ENCODE measurements at places on chromosomes 12 and 14.
A peak's percentile ranks its signal among the peaks of the same experiment; 100 is the strongest.

DNA sequence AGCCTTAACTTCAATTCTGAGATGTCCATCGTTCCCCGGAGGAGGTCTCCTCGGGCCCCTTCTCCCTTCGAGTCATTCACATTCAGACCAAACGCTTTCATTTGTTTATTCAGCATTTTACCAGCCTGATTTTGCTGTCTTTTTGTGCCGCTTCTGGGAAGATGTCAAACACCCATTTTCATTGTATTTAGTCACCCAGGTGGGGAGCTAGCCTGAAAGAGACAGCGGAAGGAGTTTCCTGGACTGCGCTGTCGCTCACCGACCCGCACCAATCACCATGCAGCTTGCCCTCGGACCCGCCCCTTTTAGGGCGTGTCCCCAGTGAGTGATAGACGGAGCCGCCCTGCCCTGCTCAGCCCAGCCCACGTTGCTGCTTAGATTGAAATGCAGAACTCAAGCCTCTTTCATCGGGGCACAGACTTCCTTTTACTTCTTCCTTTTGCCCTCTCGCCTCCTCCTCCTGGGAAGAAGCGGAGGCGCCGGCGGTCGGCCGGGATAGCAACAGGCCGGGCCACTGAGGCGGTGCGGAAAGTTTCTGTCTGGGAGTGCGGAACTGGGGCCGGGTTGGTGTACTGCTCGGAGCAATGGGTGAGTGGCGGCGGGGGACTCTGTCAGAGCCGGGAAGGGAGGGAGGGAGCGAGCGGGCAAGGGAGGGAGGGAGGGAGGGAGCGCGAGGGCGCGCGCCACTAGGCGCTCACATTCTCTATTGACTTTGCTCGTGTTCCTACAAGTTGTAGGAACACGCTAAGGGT, at the start of gene PAX9:
PAX9 (plus strand) TSS at position 355 of the 752 bp plus-strand sequence; CDS start at position 585, 230 bp downstream.
- peak; percentile 95 for DNase-seq

DNA sequence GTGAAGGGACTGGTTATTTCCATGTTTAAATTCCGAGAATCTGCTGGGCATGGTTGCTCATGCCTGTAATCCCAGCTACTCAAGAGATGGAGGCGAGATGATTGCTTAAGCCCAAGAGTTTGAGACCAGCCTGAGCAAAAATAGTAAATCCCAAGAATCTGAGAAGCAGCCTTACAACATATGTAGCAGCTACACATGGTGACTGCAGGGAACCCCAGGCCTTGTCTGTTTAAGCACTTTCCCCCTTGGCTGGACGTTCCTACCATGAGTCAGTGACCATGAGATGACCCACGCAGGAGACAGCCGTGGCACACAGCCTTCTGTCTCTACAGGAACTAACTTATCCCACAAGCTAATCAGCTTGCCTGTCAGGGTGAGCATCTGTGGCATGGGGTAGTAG, 5.5 kb upstream of the SLC24A4 start:
- DNase-seq, result no peak

DNA sequence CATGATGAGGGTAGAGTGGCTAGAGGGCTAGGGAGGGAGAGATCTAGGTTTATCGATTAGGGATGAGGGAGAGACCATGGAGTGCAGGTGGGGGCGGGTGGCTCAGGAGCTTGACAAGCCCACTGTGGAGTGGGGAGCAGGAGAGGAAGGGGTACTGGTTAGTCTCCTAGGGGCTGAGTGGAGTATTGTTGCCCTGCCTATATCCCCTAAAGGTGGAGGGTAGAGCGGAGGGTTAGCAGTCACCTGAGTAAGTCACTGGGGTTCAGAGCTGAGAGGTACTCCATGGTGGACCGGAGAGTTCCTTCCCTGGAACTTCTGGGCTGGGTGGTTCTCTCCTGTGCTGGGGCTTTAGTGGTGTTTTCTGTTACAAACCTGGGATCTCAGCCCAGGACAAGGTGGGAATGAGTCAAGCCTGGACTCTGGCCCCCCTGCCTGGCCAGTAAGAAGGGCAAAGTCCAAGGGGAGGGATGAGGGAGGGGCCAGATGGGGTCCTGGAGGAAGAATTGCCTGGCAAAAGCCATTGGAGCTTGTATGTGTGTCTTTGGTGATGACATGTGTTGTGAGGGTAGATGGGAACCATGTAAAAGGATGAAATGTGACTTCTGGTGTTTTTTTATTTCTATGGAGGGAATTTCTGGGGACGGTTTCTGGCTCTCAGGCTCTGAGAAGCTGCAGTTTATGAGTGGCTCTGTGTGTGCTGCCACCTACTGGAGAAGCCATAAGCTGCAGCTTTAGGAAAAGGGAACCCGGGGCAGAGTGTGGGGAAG, at the start of gene CIDEB:
CIDEB (minus strand) TSS at position 403 of the 767 bp plus-strand sequence; CDS start at position 284, 119 bp downstream.
- DNase-seq, result peak; percentile 65

DNA sequence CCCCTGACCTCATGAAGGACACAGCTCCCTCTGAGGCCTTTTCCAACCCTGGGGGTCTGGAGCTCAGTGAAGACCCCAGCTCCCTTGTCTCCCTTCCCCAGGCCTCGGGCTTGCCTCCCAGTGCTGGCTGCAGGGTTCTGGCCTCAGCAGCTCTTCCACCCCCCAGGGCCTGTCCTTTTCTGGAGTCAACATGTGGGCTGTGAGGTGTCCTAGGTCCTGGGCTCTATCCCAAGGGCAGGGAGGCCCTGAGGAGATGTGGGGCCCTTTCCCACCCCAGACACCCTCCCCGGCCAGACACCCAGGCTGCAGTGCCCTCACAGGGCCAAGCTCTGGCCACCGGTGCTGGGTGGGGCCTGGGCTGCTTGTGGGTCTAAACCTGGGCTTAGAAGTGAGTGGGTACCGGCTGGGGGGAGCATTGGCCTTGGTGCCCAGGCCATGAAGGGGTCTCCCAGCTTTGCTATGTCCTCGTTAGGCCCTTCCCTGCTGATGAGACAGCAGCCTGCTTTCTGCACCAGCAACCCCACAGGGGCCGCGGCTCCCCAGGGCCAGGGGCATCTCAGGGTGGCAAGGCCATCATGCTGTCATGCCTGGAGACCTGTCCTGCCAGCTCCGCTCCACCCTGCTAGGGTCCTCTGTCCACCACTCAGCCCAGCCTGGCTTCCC, 2.7 kb upstream of the CRIP2 start:
- no peak for DNase-seq

GRCh38 chr12:91007531-91008290, 2.9 kb upstream of the EPYC start:
- DNase-seq, result no peak

DNA sequence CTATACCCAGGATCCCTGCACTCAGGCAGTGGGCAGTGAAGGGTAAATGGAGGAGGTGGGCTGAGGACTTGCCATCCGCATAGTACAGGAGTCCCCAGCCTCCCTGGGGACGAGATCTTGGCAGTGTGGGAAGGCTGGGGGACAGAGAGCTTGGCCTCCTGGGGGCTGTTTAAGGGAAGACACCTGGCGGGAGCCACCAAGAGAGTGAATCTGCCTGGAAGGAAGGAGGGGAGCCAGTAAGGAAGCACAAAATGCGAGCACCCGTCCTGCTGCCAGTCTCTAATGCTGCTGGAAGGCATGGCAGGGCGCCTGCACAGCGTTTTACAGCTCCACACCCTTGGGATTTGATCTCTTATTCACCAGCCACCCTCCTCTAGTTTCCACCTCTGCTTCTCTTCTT, 7.4 kb upstream of the KRT2 start:
- DNase-seq, result no peak

GRCh38 chr12:107571492-107571891, 114.1 kb upstream of the PWP1 start:
- DNase-seq, result no peak

GRCh38 chr14:63890553-63890952, 37.7 kb downstream of the SYNE2 start:
- DNase-seq, result no peak

GRCh38 chr14:67857778-67858350, 38.3 kb downstream of the RAD51B start:
- DNase-seq, result no peak

GRCh38 chr14:99733211-99733539, 49.1 kb downstream of the CYP46A1 start:
- no peak for DNase-seq

DNA sequence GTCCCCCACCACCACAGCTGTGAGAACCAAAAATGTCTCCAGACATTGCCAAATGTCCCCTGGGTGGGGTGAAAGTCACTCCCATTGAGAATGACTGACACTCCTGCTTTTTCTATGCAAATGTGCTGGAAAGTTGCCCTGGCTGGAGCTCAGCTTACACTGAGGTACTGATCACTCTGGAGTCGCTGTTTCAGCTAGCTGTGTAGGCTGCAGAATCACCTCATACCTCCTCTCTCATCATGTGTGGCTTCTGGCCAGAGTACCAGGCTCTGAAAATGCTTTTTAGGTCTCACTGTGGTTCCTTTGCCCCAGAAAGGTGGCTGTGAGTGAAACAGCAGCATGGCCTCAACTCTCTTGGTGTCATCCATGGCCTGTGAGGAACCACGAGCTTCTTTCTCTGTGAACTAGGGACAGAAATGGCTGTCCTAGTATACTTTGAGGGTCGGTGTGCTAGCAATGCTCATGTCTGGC, 414.4 kb downstream of the DPF3 start:
- DNase-seq, result no peak

GRCh38 chr14:99274346-99275221, 2.6 kb upstream of the BCL11B start:
- DNase-seq, result peak; percentile 75

GRCh38 chr12:91991399-91992187, 154.1 kb downstream of the BTG1 start:
- DNase-seq, result no peak

Measured in Calu3 (cell line).